ENCODE measurements at places on chromosomes 5 and 9.

- DNase-seq: no peak
Measured at GRCh38 chr5:172779691-172780341, 8.8 kb upstream of the DUSP1 start.

- no peak for DNase-seq
Measured at GRCh38 chr9:88995627-88996026, 4.4 kb downstream of the S1PR3 start.

- no peak for DNase-seq
Measured at GRCh38 chr5:31413030-31413812, 118.7 kb downstream of the DROSHA start.

- no peak for DNase-seq
Measured at GRCh38 chr9:966870-967269, 9.6 kb upstream of the DMRT3 start.

- DNase-seq: no peak
Measured at GRCh38 chr9:19935422-19935821, 146.6 kb upstream of the SLC24A2 start.

GRCh38 chr5:171926311-171926710 lies 80.1 kb downstream of the FBXW11 start:
- no peak for DNase-seq

Measured in activated T-helper 1 cell treated with anti-CD3 and anti-CD28 coated beads, Interleukin-2, amount 50 U/mL, for 16 hours (primary cell).